HuH-7.5 (cell line): ENCODE measurements at places on chromosomes 3 and 15.

- DNase-seq = peak; percentile 95
These were observed at the start of gene APEH for GRCh38 chr3:49673715-49674496. Gene APEH (plus strand): TSS chr3:49674351. CDS start chr3:49674402, 51 bp downstream.

- no peak for DNase-seq
These were observed 107.4 kb downstream of the ADAMTS17 start for GRCh38 chr15:100234158-100235029.

DNA sequence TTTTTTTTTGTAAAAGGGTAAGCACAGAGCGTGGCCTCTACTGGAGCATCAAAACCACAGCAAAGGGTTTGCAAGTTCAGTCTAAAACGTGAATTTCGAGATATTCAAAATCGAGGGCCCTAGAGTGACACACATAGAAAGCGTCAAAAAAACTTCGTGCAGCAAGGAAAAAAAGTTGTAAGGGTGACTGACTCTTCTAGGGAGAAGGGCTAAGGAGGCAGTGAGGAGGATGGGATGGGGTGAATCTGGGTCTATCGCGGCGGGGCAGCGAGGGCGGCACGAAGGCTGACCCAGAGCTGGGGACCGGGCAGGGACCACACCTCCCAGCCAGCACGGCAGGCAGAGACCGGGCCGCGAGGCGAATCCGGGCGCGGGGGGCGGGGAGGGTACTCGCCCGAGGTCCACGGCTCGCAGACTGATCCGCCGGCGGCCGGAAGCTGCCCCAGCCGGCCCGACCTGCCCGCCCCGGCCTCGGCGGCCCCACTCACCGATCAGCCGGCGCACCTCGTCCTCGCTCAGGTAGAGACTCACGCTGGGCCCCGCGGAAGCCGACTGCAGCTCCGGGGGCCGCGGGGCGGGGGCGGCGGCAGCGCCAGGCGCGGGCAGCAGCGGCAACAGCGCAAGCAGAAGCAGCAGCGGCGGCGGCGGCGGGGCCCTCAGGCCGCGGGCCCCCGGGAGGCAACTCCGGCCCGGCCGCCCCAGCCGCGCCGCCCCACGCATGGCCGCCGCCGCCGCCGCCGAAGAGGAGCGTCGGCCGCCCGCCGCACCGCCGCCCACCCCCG is 533 bp downstream of the RYK start:
- DNase-seq = peak; percentile 64

- DNase-seq = no peak
These were observed 230.2 kb upstream of the HES1 start for GRCh38 chr3:193905541-193906396.

GRCh38 chr15:49624056-49624455 is 3.2 kb downstream of the DTWD1 start:
- no peak for DNase-seq

GRCh38 chr3:116930786-116931185 is 221.2 kb downstream of the TUSC7 start:
- DNase-seq = no peak

DNA sequence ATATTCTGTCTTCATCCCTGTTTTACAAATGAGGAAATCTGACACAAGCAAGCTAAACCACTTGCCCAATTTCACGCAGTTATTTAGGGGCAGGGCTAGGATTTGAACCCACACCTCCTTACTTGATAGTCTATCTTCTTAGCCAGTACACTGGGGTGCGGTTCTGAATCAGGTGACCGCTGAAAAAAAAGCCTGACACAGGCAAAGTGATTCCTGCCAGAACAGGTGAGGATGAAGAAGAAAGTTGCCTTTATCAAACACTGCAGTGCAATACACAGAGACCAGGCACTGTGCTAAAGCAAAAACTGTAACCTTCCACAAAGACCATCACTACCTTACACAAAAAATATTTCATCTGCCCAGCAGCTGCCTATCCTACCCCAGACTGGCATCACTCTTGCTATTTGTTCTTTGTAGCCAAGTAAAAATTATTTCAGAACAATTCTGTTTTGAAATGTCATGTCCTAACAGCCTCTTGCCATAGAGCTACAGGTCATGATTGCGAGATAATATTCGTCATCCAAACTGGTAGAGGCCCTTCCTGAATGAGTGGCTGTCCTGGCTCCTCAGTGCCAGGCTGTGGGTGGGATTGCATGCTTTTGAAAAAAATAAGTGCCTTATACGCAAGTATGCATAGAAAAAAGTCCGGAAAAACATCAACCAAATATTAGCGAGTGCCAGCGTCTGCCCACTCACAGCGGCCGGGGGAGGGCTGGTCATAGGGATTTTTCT is 142.3 kb upstream of the TPM1 start:
- no peak for DNase-seq

- DNase-seq = no peak
These were observed 567.3 kb upstream of the KCNMB2 start for GRCh38 chr3:177968891-177969290.

DNA sequence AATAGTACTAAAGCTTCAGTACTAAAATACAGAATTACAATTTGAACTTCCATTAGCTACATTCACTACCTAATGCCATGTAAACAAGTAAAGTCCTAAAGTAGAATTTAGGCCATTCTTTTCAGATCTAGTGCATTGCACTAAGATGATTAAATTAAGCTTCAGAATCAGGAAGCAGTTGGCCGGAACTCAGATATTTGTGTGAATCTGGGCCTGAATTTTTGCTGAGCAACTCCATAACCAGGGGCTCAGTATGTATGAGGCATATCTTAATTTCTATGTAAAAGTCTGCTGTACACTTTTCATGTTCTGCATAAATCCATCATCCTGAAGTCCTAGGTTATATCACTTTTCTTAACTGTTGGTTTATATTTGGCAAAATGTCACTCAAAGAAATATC is 246.4 kb downstream of the RBMS3 start:
- DNase-seq = no peak

GRCh38 chr3:42450567-42450966 is 40.2 kb upstream of the LYZL4 start:
- DNase-seq = no peak

DNA sequence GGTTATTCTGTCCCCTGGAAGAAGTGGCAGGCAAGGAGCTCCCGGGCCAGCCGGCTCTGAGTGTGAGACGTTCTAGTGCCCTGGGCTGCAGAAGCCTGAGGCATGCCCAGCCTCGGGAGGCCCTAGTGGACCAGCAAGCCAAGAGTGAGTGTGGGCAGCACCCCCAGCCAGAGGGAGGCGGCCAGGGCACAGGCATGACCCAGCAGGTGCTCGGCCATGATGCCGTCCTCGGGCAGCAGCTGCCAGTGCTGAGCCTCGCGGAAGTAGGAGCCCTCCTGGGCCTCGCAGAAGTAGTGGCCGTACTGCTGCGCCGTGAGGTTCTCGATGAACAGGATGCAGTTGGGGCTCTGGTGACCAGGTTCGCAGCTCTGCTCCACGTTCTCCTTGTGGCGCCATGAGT is 23.3 kb downstream of the SEMA7A start:
- no peak for DNase-seq

DNA sequence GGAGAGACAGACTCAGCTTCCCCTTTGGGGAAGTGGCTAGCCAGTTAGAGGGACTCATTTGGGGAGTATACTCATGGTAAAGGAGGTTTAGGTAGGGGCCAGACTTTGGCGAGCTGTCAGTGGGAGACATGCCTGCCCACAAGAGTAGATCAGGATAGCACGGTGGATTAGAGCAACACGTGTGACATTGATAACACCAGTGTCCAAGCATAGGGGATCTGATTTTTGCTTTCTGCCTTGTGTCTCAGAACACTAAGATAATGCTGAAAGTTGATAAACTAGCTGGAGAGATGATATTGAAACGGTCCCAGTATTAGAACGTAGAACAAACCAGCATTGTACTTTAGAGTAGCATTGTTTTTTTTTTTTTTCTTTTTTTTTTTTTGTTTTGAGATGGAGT is 25.9 kb downstream of the MAP6D1 start:
- DNase-seq = no peak

- no peak for DNase-seq
These were observed 31.2 kb downstream of the SPATA12 start for GRCh38 chr3:57091521-57092273.

GRCh38 chr3:179005706-179006105 is 65.9 kb downstream of the ZMAT3 start:
- DNase-seq = no peak

- DNase-seq = no peak
These were observed 55.7 kb downstream of the SYNPR start for GRCh38 chr3:63333815-63334214.

DNA sequence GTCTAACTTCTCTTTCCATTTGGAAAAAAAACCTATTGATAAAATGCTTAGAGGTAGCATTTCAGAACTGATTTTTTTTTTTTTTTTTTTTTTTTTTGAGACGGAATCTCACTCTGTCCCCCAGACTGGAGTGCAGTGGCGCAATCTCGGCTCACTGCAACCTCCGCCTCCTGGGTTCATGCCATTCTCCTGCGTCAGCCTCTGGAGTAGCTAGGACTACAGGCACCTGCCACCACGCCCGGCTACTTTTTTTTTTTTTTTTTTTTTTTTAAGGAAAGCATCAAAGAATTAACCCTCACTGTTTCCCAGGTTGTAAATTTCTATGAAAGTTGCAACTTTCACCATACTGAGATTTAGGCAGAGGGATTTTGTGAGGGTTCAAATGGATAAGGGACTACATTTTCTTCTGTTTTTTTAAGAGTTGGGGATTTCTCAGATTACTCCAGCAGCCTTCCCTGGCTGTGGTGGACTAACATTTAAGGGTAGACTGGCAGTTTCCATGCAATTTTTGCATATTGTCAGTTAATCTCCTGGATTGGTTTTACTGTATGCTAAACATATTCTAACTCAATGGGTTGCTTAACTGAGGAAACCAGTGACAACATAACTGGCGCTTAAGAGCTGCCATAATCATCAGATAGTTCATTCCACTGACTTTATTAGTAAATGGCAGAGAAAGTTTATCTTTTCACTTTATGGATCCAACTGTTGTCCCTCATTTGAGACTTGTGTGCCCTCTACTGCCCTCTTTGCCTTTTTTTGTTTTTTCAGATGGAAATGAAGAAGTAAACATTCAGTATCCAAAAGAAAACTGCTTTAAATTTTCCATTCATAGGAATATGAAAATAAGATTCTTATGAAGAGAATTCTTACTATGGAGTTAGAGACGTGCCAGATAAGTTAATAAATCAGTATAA is 93.7 kb downstream of the NPTN start:
- DNase-seq = no peak

- DNase-seq = peak; percentile 91
These were observed 18.8 kb upstream of the SSUH2 start for GRCh38 chr3:8663177-8664061.

DNA sequence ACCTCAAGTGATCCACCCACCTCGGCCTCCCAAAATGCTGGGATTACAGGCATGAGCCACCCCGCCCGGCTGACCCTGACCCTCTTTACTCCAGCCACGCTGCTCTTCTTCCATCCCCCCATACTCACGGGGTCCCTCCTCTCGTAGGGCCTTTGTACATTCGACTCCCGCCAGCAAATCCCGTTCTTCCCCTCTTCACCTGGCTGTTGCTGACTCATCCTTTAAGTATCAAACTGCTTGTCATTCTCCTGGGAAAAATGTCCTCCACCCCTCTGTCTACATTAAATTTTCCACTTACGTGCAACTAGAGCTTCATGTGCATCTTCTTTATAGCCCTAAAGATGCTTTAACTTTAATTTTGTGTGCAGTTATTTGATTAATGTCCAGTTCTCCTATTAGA is 203.1 kb downstream of the OPA1 start:
- no peak for DNase-seq

DNA sequence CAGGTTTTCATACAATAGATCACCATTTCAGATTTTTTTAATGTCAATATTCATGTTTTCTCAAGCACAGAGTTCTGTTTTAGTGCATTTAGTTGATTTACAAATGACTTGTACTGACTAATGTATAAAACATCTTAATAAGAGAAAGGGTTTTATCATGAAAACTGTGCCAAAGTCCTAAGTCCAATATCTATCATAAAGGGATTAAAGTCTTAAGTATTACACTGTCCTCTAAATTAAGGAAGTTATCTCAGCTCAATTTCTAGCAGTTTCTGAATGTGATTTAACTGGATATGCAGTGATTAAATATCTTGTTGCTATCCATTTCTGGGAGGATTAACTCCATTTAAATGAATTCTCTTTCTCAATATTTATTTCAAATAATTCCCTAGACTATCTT is 381.1 kb upstream of the CNTN4 start:
- DNase-seq = no peak

- DNase-seq = no peak
These were observed 28.7 kb upstream of the ALPK3 start for GRCh38 chr15:84788500-84788899.

DNA sequence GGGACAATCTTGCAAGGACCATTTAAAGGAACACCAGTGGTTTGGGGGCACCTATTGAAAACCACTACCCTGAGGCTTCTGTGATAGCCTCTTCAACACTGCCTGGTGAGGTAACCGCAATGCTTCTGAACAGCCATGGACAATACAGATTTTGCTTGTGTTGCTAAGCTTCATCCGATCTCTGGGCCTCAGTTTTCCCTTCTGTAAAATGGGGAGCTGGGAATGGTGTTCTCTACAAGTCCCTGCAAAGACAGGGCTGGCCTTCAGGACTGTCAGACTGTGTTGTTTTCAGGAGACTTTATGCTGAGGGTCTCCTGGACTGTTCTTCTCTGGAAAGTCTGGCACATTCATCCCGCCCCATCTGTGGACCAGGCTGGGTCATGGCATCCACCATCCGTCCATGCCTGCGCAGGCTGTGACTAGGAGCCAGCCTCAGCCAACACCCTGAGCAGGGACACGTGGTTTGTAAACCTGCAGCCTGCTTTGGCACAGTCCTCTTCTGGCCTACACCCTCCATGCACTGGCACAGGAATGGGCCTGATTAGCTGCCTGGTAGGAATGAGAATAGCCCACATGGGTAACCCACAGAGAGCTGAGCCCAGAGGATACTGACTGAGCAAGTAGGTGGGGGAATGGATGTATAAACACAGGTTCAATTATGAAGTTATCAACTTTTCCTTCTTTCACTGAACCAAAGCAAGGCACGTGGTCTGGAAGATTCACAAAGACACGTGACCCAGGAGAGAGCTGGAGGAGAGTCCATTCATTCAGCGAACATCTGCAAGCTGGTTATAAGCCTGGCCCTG is 55.3 kb downstream of the ROPN1B start:
- DNase-seq = no peak

DNA sequence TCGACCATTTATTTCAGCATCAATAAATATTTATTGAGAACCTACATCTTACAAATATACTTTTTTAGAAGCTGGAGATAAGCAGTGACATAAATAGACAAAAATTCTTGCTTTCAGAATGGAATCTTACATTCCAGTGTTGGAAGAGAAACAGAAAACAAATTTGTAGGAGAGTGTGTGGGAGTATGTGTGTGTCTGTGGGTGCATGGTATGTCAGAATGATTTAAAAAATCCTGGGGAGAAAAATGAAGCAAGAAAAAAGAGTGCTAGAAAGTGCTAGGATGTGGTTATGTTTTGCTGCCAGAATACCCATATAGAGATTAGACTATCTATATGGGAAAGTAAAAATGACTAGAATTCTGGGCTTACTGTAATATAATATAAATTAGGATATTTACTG is 561.7 kb upstream of the SGO1 start:
- no peak for DNase-seq
